Endodermal cell (in vitro differentiated cells): ENCODE measurements at places on chromosomes 7 and 10. TPM values are rescaled to one million over a fixed set of nuclear protein-coding genes. Genes with fewer than 3 reads are reported as not detected.

DNA sequence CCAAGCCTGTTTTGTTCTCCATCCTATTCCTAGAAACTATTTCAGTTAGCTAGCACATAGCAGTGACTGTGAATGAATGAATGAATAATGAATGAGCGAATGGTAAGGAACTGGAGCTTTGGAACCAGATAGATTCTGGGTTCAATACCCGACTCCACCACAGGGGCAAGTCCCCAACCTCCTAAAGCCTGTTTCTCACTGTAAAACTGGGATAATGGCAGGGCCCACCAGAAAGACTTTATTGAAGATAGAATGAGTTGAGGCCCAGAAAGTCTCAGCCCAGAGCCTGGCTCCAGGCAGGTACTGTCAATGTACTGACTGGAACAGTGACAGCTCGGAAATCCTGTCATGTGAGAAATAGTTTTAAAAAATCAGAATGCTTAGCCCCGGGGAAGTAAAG is 1.1 kb upstream of the CDH23 start:
- peaks cover 74% of the 10 kb centered on the region for H3K27me3 ChIP-seq
- no peaks in the 10 kb centered on the region for H3K36me3 ChIP-seq
- no peak overlapping the region for H3K4me3 ChIP-seq
- no peak overlapping the region for H3K27ac ChIP-seq
- peak; percentile 52 for DNase-seq

PIK3CG gene
- total RNA-seq, result 0.11 TPM in 2 replicates

LIPN gene
- total RNA-seq, result not detected in 2 replicates

DNA sequence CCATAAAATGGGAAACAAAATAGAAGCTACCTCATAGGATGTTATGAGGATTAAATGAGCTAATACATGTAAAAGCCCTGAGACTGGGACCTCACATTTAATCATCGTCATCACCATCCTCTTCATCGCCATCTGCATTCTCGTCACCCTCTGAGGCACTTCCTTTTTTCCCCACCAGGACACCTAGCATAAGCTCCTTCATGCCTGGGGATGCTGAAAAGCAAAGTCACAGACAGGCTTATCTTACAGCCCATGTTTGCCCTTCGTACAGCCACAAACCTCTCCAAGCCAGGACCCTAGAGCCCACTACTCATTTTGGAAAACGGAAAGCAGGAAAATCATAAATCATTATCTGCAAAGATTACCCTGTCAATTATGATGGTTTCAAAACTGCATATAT is 249.6 kb downstream of the GPAM start:
- no peak overlapping the region for H3K27ac ChIP-seq
- no peaks in the 10 kb centered on the region for H3K36me3 ChIP-seq
- H3K27me3 ChIP-seq, result no peaks in the 10 kb centered on the region
- peak; percentile 49 for DNase-seq
- no peak overlapping the region for H3K4me3 ChIP-seq

GRCh38 chr7:90216080-90216674 is 4.6 kb downstream of the STEAP2 start:
- no peaks in the 10 kb centered on the region for H3K36me3 ChIP-seq
- peaks cover 1% of the 10 kb centered on the region for H3K27me3 ChIP-seq
- no peaks in the 10 kb centered on the region for H3K4me1 ChIP-seq
- no peak for DNase-seq

DNA sequence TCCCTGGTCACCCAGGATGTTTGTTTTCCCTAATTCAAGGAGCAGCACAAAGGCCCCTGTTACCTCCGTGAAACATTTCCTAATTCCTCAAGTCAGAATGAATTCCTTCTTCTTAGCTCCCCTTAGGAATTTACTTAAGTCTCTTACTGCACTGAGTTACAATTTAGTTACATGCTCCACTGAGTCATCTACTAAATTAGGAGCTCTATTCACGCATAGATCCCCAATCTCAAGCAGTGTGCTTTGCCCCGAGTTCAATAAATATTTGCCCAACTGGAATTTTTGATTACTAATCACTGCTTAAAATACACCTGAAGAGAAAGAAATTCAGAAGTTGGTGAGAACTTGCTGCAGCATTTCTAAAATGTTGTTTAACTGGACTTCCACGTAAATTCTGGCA is 329.4 kb upstream of the MYO3A start:
- no peak for DNase-seq
- H3K27me3 ChIP-seq, result no peaks in the 10 kb centered on the region
- no peak overlapping the region for H3K4me3 ChIP-seq
- H3K36me3 ChIP-seq, result no peaks in the 10 kb centered on the region
- H3K4me1 ChIP-seq, result peaks cover 4% of the 10 kb centered on the region
- H3K27ac ChIP-seq, result no peak overlapping the region

DNA sequence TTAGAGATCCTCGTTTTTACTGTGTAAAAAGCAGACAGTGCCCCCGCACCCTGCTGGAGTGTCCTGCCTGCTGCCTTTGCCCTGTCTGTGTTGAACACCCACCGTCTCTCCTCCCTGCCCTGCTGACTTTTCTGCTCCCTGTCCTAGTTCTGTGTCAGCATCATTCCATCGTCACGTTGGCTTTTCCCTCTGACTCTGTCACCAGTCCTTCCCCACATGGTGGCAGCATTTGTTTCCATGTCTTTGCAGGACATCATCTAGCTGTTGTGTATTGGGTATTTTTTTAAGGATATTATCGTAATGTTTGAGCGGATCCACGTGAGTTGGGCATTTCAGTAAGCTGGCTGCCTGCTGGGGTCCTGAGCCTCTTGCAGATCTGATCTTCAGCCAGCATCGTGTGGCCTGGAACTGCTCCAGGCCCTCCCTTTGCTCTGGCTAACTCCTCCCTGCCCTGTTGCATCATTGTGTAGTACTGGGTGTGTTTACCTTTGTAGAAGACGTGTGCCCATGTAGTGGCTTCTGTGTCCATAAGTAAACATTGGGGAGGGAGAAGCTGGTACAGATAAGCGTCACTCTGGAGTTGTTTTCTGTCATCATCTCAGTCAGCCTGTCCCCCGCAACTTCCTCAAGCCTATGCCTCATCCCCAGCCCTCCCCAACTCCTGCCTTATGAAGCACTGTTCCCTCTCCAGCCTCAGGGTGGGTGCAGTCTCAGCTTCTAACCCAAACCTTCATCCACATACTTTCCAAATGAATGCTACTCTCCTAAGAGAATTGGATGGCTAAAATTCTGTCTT is 44.3 kb downstream of the TRRAP start:
- peaks cover 91% of the 10 kb centered on the region for H3K36me3 ChIP-seq
- H3K4me1 ChIP-seq, result no peaks in the 10 kb centered on the region
- H3K27ac ChIP-seq, result no peak overlapping the region

DNA sequence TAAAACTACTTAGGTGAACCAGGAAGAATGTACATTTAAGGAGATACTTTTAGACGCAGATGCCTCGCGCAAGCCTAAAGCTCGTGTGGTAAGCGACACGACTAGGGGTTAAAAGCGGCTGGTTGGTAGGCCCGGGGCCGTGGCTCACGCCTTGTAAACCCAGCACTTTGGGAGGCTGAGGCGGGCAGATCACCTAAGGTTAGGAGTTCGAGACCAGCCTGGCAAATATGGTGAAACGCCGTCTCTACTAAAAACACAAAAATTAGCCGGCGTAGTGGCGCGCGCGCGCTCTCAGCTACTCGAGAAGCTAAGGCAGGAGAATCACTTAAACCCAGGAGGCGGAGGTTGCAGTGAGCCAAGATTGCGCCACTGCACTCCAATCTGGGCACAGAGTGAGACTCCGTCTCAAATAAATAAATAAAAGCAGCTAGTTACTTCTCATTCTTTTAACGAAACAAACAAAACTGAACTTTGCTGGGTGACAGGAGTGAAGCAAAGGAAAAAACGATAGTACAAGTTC is 879 bp downstream of the NUDT5 start:
- peak overlapping the region; percentile 98 for H3K4me3 ChIP-seq
- no peaks in the 10 kb centered on the region for H3K4me1 ChIP-seq
- peaks cover 20% of the 10 kb centered on the region for H3K36me3 ChIP-seq
- no peaks in the 10 kb centered on the region for H3K27me3 ChIP-seq
- H3K27ac ChIP-seq, result no peak overlapping the region
- peak; percentile 71 for DNase-seq

ABLIM1 gene
- total RNA-seq, result 49.3 to 64.9 TPM (median 51.5 TPM) in 3 replicates

GRCh38 chr10:77541247-77541646 is 96.4 kb downstream of the KCNMA1 start:
- H3K27ac ChIP-seq, result no peak overlapping the region
- H3K27me3 ChIP-seq, result no peaks in the 10 kb centered on the region
- DNase-seq, result no peak
- no peak overlapping the region for H3K4me3 ChIP-seq

- H3K4me1 ChIP-seq, result no peaks in the 10 kb centered on the region
- no peaks in the 10 kb centered on the region for H3K27me3 ChIP-seq
- no peak for DNase-seq
- no peak within 1 kb of the TSS for H3K27ac ChIP-seq
These were observed at the start of gene CPA4 for GRCh38 chr7:130292682-130293257. TSS of gene CPA4 (plus strand) at chr7:130293161. CDS start at chr7:130293181, 20 bp downstream.

HPS6 gene
- total RNA-seq, result 8.2 to 20.0 TPM (median 19.6 TPM) in 3 replicates

DNA sequence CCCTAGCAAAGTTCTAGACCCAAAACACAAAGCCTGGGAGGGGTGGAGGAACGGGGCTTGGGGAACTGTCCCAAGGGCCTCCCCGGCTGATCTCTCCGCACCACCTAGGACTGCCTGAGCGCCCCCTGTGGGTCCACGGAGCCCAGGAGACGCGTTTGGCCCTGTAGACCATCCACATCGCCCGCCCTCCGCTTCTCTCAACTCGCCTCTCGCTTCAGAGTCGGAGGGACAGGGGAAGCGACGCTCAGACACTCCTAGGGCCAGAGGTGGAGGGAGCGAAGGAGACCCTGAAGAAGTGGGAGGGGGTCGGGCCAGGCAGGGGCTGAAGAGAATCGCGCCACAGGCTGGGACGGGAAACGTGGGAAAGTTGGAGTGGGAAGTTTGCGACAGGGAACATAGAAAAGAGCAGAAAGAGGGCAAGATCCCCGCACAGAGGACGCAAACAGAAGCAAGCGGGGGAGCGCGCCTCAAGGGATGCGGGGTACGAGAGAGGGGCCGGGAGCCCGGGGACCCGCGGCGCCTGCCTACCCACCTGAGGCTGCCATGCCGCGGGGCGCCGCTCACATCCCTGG is 378 bp downstream of the PIK3AP1 start:
- no peaks in the 10 kb centered on the region for H3K4me1 ChIP-seq
- DNase-seq, result peak; percentile 94
- H3K27ac ChIP-seq, result no peak overlapping the region
- H3K4me3 ChIP-seq, result peak overlapping the region; percentile 81
- no peaks in the 10 kb centered on the region for H3K27me3 ChIP-seq

POM121 gene
- 50.5 and 51.6 TPM in 2 replicates for total RNA-seq

CDNF gene
- total RNA-seq, result 0.61 and 1.2 TPM in 2 replicates

XRCC2 gene
- total RNA-seq, result 17.0 and 18.4 TPM in 2 replicates

CLCN1 gene
- total RNA-seq, result 0.13 TPM in 1 of 3 replicates, not detected in the others

SVIL gene
- total RNA-seq, result 20.3 to 38.4 TPM (median 32.9 TPM) in 3 replicates

GRCh38 chr10:23203369-23204325 is 11.5 kb downstream of the PTF1A start:
- H3K4me3 ChIP-seq, result no peak overlapping the region
- H3K4me1 ChIP-seq, result no peaks in the 10 kb centered on the region
- H3K27ac ChIP-seq, result no peak overlapping the region
- peaks cover 100% of the 10 kb centered on the region for H3K27me3 ChIP-seq
- peak; percentile 74 for DNase-seq
- no peaks in the 10 kb centered on the region for H3K36me3 ChIP-seq

GRCh38 chr7:97601931-97602457 is 129.9 kb upstream of the TAC1 start:
- no peak overlapping the region for H3K4me3 ChIP-seq
- no peak for DNase-seq
- H3K27ac ChIP-seq, result no peak overlapping the region
- H3K4me1 ChIP-seq, result no peaks in the 10 kb centered on the region
- H3K36me3 ChIP-seq, result no peaks in the 10 kb centered on the region

DNA sequence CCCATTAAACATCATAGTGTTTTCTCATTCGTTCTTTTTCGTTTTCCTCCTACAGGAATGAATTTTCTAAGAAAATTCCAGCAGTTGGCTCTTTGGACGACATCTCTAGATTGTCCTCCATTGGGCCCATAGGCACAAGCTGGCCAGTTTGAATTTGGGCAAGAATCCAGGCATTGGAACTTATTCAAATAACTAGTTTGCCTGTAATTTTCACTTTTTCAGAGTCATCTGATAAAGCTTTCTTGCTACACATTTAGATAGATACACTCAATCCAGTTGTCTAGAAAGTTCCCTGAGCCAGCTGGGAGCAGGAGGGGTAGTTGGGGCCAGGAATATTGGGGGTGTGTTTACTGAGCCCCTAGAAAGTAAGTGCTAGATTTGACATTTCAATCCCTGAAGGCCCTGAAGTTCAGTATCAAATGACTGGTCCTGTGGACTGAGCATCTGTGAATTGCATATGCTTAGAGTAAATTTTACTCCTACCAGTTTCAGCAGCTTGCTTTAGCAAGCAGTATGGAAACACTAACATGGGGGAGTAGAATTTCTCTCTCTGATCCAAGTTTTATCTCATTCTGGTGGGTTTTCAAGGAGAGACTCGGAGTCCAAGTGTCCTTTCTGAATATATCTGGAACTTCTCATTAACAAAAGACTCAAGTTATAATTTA is 5.2 kb downstream of the EGFR start:
- H3K27me3 ChIP-seq, result peaks cover 30% of the 10 kb centered on the region
- no peak overlapping the region for H3K4me3 ChIP-seq
- H3K27ac ChIP-seq, result no peak overlapping the region
- H3K36me3 ChIP-seq, result no peaks in the 10 kb centered on the region
- H3K4me1 ChIP-seq, result no peaks in the 10 kb centered on the region

DNA sequence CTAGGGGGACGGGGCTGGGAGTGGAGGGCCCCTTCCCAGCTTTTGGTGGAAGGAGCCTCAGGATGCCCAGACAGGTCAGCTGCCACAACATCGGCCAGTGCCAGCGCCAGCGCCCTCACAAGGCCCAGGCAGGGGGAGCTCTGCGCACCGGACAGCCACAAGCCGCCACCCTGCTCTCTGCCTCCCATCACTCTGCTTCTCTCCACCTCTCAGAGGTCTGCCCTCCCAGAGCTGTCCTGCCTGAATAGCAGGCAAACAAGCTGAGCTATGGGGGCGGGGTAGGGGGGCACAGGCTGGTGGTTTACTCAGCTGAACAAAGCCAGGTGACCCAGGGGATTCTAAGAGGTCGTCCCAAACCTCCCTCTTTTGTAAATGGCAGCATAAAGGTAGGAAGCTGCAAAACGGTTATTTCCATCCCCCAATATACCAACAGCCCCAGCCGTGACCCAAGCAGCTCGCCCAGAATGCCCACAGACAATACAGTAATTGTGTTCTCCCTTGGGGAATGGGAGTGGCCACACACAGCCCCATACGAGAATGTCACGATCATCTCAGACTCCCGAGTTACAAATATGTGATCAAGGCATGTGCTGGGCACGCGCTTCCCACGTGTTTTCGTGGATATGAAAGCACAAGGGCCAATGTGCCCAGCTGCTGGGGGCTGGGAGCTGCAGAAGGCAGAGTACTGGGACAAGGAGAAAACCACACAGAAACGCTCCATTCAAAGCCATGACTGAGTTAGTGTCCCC is 19.7 kb downstream of the FAM53B start:
- no peak overlapping the region for H3K4me3 ChIP-seq
- peaks cover 5% of the 10 kb centered on the region for H3K36me3 ChIP-seq
- H3K27me3 ChIP-seq, result no peaks in the 10 kb centered on the region

DNA sequence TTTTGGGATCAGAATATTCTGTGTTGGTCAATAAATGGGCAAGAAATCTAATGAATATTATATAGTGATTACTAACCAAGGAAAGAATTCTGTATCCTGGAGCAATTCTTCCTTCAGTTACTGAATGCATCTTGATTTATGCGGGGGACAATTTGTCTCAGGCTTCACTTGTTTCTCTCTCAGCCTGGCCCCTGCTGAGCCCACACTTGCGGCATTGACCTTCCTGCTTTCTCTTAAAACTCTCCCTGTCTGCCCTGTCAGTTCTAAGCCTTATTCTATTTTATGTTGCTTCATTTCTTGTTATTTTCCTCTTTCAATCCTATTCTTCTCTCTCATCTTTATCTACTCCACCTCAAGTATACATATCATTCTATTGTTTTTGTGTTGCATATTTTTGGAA is 122.1 kb upstream of the TPK1 start:
- H3K27ac ChIP-seq, result no peak overlapping the region
- no peaks in the 10 kb centered on the region for H3K4me1 ChIP-seq
- H3K4me3 ChIP-seq, result no peak overlapping the region
- H3K36me3 ChIP-seq, result no peaks in the 10 kb centered on the region
- peak; percentile 55 for DNase-seq

SRGN gene
- total RNA-seq, result not detected in 2 replicates
